ENCODE measurements at places on chromosomes 7 and 10. TPM values are rescaled to one million over a fixed set of nuclear protein-coding genes. Genes with fewer than 3 reads are reported as not detected.

Gene GNG11
- 83.1 TPM for total RNA-seq

Gene ACSL5
- 8.6 TPM for total RNA-seq

Gene JCAD
- total RNA-seq = 18.7 TPM

DNA sequence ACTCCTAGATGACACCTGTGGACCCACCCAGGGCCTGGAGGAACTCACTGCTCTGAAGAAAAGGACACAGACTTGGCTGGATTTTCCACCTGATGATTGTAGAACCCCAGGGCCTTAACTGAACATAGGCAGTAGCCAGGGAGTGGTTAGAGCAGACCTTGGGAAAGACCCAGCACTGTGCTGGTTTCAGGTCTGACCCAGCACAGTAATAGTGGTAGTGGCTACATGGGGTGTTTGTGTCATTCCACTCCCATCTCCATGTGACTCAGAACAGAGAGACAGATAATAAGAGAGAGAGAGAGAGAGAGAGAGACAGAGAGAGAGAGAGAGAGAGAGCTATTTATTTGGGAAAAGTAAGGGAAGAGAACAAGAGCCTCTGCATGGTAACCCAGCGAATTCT lies 239.1 kb upstream of the MEOX2 start:
- no peak for DNase-seq

DNA sequence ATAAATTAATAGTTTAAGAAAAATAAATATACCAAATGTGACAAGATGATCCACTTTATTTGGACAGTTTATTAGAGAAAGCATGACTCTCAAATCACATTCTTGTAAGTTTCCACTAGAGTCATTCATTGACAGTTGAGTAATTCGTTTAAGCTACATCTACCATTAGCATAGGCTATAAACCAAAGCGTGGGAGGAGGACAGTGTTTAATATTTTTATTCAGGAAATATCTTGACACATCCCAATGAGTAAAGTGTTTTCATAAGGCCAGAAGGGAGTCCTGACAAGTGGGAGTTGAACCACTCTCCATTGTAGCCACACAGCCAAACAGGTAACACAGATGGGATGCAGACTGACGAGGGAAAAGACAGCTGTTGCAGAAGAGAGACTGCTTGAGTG lies 386.5 kb upstream of the SEMA3D start:
- DNase-seq = peak; percentile 53

DNA sequence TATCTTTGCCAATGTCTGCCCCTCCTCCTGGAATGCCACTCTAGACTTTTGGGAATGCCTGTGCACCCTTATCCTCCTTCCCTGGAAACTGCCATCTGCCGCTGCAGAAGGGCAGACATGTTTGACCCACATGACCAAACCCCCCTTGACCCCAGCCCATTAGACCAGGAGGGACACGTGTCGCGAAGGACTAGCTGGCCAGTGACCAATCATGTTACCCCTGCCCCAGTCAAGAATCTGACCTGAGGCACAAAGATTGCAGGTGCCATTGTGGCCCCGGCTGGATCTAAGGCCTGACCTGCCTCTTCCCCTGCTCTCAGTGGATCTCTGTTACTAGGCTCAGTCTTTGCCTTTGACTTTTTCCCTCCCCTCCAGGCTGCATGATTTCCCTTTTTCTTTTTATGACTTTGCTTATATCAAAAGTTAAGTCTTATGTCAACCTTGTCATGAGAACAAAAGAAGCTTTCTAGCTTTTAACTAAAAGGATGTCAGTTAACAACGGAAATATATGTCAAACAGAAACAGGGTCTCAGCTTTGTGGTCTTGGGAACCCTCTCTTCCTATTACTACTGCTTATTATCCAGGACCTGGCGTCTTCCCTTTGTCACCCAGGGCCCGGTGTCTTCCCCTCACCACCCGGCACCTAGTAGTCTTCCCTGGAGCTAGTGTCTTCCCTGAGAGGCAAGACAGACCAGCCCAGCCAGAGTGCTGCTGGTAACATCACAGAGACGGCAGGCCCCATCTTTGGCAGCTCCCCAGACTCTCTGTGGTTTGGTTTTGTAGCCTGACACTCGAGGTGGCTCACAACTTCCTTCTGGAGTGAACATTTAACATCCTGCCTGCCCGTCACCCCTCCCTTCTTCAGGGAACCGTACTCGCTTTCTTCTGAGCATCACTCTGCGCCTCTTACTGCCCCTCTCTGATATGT lies 24.4 kb upstream of the PPIF start:
- peak; percentile 90 for DNase-seq

DNA sequence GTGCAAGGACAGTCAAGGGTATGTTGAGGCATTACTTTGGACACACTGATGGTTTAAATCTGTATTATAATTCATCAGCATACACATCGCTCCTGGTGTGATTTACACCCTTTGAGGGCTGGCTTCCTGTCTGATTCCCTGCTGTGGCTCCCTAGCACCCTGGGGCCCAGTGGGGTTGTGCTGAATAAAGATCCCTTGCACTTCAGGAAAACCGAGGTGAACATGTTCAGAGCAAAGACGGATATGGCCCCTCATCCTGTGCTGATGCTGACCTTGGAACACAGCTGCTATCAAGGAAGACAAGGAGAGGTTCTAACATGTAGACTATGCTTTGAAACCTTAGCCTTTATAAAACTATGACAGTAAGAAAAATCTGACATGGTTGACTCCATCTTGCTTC lies 84.6 kb upstream of the UNC5B start:
- DNase-seq = no peak

Measured in fibroblast of villous mesenchyme (primary cell).